ENCODE measurements at places on chromosomes 2 and 18.

DNA sequence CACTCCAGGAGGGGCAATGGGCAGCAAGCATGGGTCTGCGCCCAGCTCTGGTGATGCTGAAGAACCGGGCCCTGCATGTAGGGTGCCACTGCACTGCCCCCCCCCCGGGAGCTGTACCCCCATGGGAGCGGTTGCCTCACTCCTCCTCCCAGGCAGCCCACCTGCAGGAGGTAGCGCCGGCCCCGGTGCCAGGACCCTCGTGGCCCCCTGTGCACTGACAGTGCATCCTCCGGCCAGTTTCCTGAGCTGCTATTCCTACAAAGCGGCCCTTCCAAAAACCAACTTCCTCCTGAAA, 109.4 kb downstream of the ZNF516 start:
- DNase-seq: no peak

GRCh38 chr2:205931388-205931787, 154.6 kb downstream of the INO80D start:
- no peak for DNase-seq

GRCh38 chr18:59725142-59725541, 27.9 kb upstream of the CCBE1 start:
- no peak for DNase-seq

- DNase-seq: no peak
Observed at GRCh38 chr2:16816016-16816415, 150.4 kb upstream of the CYRIA start.

- DNase-seq: peak; percentile 12
Observed at GRCh38 chr2:113979191-113980128, 89.6 kb downstream of the ACTR3 start.

DNA sequence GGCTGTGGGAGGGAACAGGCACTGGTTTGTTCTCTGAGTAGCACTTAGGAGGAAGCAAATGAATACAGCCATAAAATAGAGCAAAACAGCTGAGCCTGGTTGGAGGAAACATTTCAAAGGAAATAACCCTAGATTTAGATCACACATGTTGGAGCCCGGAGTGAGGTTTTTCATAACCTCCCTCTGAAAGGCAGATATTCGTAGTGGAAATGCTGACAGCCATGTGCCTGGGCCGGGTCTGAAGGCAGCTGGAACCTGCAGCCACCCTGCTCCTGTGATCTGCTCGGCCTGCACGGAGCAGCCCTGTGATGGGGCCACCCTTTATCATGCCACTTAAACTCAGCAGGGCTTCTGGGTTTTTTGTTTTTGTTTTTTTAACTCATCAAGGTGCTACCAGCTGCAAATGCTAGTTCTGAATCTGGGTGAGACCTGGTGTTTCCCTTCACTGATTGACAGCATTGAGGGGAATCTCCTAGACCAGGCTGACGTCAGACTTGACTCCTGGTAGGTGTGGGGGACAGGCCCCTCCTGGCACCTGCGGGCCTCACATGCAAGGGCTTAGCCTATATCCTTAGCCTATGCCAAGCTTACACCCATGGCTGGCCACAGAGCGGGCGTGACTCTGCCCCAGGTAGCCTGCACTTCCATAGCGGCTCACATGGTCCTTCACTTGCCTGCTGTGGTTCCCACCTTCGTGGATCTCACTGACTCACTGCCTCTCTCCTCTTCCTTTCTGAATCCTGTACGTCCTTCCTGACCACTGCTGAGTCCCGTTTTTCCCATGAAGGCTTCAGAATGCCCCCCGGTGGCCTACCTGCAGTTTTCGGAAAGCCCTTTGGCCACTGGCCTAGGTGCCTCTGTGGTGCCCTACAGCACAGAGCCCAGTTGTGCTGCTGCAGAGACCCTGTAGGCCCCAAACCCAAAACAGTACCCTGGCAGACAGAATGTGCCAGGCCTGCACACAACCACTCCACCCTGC, 217.3 kb downstream of the SEPTIN10 start:
- no peak for DNase-seq

- DNase-seq: no peak
Observed at GRCh38 chr2:36965206-36965605, 1.1 kb downstream of the STRN start.

DNA sequence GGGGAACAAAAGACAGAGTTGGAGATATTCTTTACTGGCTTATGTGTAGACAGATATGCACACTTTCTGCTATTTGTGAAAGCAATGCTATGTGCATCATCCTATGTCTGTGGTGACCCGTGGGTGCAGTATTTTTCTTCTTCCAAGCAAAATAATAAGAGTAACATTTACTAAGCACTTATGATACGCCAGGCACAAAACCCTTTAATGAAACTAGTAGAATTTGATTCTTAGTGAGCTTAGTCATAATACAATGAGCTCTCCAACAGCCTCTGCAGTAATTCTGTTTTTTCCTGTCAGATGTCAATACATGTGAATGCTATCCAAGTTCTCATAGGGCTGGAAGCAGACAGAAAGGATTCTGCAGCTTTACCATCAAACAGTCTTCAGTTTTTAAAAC, 130.6 kb downstream of the RAD51AP2 start:
- no peak for DNase-seq

DNA sequence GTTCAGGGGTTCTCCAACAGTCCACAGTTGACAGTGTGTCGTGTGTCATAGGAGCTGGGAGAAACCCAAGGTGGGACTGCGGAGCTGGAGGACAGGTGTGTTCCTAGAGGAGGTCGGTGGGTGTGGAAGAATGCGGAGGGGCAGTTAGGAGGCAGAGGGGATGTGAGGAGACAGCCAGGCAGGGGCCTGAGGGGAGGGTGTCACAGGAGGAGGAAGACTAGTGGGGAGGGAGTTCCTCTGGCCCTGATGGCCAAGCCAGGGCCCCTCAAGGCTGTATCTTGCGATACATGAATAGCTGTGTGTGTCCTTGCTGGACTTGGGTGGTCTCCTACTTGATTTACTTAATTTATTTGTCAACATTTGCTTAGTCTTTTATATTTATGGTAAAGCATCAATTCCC, 519.6 kb upstream of the HS6ST1 start:
- no peak for DNase-seq

GRCh38 chr2:147614471-147614870, 230.4 kb upstream of the ACVR2A start:
- DNase-seq: no peak

- DNase-seq: no peak
Observed at GRCh38 chr18:74019864-74020263, 127.8 kb downstream of the FBXO15 start.

DNA sequence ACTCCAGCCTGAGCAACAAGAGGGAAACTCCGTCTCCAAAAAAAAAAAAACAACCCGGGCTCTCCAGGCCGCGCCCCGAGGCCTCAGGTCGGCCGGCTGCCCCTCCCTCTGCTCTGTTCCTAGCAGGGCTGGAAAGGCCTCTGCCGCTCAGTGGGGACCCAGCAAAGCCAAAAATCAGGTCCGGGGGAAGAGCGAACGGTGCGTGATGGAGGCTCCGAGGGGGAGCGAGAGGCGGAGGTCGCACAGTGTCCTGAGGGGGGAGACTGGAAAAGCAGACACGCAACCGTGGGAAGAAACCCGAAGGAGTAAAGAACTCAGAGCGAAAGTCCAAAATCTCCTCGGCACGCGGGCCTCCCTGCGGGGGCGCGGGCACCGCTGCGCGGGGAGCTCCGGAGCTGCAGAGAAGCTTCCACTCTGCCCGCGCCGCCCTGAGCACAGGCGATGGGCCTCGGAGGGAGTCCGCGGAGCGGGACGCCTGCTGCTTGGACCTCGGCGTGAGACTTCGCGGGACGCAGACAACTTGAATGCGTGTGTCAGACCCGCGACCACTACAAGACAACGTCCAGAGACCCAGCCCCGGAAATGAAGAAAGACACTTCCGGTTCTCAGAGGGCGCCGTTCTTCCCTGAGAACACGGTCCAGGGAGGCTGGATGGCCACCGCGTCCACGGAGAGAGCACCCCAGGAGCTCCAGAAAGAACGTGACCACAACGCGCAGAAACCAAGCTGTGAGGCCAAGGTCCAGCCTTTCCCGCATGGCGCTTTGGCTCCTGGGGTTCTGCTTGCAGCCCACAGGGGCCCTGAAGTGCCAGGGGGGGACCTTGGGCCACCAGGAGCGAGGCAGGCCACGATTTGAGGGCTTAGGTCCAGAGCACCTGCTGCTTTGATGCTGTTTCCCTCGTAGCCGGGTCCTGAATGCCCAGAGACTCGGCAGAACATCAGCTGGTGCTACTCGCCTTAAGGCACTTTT, 219.8 kb downstream of the DPP10 start:
- no peak for DNase-seq

GRCh38 chr2:173452416-173452815, 97.7 kb downstream of the CDCA7 start:
- DNase-seq: no peak

- DNase-seq: no peak
Observed at GRCh38 chr18:42112657-42113420, 157.8 kb downstream of the PIK3C3 start.

DNA sequence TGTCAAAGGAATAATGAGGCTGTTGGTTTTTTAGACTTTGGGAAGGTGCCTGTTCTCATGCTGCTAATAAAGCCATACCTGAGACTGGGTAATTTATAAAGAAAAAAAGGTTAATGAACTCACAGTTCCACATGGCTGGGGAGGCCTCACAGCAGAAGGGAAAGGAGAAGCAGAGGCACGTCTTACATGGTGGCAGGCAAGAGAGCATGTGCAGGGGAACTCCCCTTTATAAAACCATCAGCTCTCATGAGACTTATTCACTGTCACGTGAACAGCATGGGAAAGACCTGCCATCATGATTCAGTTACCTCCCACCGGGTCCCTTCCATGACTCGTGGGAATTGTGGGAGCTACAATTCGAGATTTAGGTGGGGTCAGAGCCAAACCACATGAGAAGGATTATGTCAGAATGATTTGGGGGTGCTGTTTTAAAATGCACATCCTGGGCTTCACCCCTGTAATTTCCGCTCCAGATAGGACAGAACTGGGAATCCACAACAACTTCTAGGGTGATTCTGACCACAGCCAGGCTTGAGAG, 37.8 kb downstream of the TCF7L1 start:
- no peak for DNase-seq

GRCh38 chr18:12928641-12929040, 19.2 kb upstream of the SEH1L start:
- DNase-seq: no peak

- DNase-seq: no peak
Observed at GRCh38 chr18:76314496-76314895, 180.5 kb downstream of the ZNF516 start.

DNA sequence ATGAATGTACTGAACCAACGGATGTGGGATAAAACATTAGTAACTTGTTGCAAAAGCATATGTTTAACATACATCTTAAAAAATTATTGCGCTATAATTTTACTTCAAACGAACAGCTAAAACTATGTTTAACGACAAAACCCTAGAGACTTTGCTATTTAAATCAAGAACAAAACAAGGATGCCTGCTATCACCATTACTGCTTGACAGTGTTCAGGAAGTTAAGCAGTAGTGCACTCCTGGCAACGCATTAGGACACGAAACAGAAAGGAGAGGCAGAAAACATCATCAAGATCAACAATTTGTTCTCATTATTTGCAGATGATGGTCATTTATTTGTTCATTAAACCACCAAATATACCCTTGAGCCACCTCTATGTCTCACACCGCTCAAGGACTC, 151.9 kb downstream of the GALNT1 start:
- DNase-seq: no peak

GRCh38 chr18:58308463-58308862, 264.4 kb downstream of the NEDD4L start:
- DNase-seq: no peak

DNA sequence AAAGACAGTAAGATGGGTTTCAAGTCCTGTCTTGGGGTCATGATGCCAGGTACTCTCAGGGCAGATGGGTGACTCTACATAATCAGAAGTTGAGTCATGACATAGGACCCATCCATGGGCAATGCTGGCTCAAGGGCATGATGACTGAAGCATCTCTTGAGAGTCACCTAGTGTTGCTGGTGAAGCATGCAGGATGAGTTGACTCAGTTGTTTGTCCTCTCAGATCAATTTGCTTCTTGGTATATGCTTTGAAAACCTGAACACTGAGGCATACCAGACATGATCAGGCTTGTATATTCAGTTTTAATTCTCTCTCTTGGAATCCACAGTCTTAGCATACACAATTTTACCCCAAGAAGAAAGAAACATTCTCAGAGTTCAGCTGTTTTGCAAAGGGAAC, 658.9 kb upstream of the NXPH2 start:
- no peak for DNase-seq

DNA sequence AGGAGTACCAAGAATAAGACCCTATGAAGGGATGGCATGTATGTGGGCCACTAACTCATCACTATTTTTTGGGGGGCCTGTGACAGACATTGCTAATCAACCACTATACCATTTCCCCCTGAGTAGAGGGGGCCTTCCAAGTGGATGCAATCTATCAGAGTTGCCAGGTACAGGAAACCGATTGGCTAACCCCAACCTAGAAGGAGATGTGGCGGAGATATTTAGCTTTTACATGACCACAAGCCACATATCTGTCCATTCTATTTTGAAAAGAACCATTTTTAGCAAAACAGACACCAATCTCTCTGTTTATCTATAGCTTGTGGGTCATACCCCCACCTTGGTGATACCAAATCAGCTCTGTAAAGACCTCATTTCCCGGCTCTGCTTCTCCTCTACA, 51.0 kb downstream of the PAX8 start:
- no peak for DNase-seq

DNA sequence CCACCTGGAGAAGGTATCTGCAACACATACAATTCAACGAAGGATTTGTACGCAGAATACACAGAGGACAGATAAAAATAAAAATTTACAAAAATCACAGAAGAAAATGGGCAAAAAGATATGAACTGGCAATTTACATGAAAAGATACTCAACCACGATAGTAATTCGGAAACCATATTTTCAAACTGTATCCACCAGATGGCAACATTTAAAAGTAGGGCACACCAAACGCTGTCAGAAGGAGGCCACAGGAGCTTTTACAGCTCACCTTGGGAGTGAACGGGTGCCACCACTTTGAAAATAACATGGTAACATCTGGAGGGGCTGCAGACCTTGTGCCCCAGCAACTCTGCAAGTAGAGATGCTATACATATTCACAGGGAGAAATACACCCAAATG, 9.8 kb downstream of the KIF1A start:
- DNase-seq: no peak

GRCh38 chr2:12318427-12319057, 398.2 kb upstream of the TRIB2 start:
- no peak for DNase-seq

Data from effector CD4-positive, alpha-beta T cell (primary cell).